ENCODE measurements at places on chromosomes 1 and 21.

DNA sequence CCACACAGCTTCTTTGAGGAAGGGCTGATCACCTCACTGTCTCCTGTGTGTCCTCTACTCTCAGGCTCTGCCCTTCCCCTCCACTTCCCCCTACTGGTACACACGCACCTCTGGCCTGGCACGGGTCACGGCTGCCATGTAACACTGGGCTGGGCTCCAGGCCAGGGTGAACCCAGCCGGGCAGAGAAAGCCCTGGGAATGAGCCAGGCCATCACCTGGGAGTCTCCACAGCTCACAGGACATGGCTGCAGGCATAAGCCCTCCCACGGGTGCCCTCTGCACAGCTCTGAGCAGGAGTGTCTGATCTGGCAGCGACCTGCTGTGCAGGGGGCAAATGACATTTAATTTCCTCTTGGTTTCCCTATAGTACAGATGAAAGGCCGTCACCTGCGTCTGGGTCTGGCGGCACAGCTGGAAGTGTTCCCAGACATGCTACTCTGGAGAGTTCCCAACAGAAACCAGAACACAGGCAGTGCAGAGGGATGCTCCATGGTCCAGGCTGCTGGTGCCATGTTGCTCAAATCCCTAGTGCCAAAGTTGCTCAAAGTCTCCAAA lies 61.2 kb downstream of the ERI3 start:
- no peak for DNase-seq

GRCh38 chr1:219701476-219701875 lies 88.6 kb upstream of the ZC3H11B start:
- no peak for DNase-seq

- no peak for DNase-seq
Observed at GRCh38 chr1:240608707-240609106, 3.2 kb downstream of the GREM2 start.

DNA sequence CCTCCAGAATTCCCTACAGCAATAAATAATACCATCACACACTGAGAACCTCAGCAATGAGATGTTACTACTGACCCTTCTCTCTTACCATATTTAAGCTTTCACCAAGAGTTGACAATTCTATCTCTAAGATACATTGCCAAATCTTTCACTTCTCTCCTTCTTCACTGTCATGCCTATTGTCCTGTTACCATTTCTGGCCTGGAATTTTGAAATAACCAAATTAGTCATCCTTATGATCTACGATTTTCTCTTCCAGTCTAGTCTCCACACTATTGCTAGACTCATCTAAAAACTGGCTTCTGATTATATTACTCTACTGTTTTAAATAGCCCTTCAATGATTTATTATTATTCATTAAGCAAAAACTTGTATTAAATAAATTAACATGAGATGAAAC lies 656.1 kb upstream of the ADGRL4 start:
- DNase-seq: no peak

DNA sequence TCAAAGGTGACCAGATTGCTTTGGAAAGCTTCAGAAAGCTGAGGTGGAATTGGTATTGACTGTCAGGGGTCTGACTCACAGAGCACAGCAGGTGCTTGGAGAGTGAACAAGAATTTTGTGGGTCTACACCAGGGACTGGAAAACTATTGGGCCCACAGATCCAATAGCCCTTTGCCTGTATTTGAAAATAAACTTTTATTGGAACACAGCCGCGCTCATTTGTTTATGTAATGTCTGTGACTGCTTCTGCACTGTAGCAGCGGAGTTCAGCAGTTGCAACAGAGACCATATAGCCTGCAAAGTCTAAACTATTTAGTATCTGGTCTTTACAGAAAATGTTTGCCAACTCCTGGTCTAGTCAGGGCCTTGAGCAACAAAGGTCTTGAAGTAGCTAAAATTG lies 315.6 kb downstream of the NFIA start:
- no peak for DNase-seq

DNA sequence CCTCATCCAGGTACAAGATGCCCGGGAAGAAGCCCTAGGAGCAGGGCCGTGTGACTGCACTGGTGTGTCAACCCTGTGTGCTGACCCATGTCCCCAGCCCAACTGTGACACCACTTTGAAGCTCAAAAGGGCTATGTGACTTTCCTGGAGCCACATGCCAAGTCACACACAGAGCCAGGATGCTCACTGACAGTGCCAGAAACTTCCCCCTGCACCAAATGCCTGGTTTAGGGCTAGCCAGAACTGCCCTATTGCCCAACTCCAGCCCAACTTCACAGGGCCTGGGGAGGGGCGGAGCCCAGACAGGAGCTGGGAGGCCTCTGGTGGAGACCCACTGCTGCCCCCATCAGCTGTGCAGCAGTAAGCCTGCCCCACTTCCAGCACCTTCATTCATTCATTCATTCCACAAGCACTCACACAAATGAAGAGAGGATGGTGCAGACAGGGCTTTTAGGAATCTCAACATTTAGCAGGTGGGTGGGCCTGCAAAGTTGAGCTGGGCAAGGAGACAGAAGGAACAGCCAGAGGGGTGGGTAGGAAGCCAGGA lies 36.7 kb downstream of the KCNQ4 start:
- DNase-seq: no peak

DNA sequence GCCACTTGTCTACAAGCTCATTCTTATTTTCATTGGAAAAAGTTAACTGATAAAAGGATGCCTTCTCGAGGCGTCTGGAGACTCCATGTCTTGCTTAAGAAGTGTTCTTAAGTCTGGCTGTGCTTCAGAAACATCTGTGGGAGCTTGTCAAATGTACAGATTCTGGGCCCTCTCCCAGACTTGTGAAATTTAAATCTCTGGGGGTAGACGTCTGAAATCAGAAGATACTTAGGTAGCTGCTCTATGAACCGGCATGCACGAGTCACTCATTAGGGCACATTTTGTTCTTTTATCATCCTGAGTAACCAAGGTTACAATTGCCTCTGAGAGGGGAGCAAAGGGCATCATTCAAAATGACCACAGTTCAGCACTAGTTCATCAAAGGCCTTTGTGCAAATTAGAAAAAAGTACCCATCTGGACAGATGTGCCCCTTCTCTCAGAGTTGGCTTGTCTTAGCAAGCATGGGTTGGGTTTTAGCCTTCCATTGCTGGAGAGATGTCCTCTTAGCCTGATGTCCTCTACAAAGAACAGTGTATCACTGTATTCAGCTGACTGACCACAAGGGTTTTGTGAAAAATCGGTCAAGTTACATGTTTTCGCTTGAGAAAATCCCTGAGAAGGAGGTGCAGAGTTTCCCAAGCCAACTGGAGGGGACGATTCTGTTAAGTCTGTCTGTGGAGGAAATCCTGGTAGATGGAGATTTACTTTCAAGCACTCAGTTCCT lies 156.9 kb downstream of the ASTN1 start:
- no peak for DNase-seq

DNA sequence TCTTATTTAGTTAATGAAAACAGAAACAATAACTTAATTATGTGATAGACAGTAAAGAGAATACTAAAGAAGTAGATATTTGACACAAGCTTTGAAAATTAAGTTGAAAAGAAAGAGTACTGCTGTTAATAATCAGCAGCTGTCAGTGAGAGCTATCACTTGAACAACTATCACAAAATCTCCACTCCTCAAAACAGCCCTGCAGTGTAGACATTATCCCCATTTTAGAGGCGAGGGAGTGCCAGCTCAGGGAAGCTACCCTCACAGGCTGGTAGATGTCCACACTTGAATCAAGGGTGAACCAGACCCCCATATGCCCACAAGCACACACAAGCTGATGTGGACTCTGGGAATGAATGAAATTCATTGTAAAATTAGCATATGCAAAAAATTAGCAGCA lies 248.8 kb downstream of the RHOU start:
- DNase-seq: no peak

GRCh38 chr1:114178936-114179335 lies 25.3 kb upstream of the SYT6 start:
- DNase-seq: no peak

DNA sequence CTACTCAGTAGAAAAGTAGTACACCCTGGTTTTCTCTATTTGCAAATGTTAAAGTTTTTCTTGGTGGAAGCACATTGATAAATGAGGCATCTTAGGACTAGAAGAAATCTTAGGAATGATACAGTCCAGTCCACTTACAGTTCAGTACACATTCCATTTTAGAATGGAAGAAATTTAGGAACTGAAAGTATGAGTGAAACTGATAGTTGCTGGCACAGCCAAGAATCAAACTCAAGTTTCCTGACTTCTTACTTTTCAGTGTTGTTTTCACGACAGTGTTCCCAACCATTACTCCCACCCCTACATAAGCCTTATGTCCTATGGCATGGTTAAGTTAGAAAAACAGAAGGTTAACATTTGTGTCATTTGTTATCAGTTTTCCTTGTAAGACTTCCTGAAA lies 258.5 kb downstream of the BACH1 start:
- no peak for DNase-seq

- peak; percentile 48 for DNase-seq
Observed at GRCh38 chr1:47687631-47688460, 250.0 kb downstream of the FOXD2 start.

DNA sequence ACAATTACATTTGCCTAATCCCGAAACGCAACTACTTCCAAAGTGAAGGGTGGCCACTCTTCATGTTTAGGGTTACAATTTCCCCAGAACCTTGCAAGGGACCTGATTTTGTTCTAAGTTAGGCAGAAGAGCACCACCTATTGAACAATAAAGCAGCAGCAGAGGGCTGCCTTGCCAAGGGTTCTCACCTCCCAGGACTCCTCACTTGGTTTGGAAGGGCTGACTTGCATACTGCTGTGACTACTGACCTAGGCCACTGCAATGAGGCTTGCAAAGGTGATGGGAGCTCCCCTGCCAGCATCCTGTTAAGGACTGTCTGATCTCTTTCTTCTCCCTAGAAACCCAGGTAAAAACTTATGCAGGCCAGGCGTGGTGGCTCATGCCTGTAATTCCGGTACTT lies 14.2 kb downstream of the MTOR start:
- no peak for DNase-seq

DNA sequence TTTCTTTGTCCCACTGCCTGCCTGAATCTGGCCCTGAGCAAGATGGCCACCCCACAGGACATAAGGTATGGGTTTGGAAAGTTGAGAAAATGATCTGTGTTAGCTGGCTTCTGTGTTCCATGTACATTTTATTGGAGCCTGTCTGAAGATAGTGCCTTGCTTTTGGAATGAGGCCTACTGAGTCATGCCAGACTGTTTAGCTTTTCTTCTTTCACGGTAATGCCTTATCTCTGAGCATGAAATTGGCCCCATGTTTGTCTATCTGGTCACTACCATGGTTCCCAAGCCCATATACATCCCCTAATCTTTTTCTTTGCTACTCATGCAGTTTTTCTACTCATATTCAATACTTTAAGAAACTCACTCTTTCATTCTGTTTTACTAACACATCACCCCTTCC lies 85.1 kb upstream of the LMO4 start:
- DNase-seq: no peak

DNA sequence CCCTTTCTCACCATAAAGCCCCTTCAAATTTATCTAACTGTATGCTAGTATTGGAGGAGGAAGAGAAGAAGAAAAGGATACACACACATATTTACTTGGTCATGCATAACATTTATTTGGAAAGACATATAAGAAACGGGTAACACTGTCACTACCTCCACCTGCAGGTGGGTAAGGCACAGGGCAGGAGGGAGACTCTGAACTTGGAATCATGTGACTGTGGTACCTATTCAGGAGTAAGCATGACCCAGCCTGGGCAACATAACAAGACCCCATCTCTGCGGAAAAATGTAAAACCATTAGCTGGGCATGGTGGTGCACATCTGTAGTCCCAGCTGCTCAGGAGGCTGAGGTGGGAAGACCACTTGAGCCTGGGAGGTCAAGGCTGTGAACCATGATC lies 1.4 kb upstream of the PADI6 start:
- DNase-seq: no peak

DNA sequence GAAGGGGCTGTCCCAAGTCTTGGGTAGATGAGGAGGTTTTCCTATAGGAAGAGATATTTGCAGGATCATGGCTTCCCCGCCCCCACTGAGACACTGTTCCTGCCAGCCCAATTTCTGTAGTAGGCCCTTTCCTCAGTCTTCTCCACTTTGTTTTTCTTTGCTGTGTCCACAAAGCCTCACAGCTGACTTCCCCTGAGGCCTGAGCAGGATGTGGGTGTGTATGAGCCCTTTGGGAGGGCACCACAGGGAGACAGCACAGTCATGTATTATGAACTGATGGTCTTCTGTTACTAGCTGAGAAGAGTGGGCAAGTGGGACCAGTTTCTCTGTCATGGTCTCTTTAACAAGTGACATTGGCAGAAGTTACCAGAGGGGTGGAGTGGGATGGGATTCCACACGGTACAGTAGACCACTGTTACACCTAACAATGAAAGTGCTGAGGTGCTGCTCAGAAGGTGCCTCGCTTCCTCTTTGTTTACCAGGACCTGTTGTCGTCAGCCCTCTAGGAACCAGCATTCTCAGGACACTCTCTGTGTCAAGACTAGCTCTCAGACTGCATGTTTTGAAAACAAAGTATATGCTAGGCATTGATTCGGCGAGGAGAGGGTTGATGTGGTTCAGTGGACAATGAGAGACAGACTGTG lies 253.8 kb upstream of the HOOK1 start:
- DNase-seq: no peak

DNA sequence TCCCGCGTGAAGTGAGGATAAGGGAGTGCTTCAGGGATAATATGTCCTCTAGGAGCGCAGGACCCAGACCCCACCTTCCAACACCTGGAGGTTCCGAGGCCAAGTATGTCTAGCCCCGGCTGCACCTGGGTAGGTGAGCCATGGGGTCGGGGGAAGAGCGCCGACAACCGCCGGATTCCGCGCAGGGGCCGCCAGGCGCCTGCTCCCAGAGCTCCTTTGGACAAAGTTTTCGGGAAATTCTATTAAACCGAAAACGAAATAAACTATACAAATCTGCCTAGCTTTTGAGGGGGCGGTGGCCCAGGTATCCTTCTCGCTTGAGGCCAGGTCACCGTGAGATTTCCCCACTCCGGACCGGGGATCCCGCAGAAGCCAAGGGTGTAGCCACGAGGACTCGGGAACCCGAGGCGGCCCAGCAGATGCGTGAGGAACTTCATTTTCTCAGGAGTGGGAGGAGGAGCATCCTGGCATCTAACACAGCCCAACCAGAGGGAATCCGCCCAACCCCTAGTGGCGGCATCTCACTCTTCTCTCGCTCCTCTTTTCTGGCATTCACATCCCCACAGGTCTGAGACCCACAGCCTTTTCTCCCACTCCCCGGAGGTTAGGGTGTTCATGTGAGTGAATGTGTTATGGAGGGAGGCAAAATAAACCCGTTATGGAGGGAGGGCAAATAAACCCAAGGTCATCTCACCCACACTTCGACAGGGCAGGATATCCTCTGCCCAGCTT lies 2.3 kb upstream of the DMRTA2 start:
- peak; percentile 79 for DNase-seq
